NCI-H1417 treated with DMSO at 0.1 percent for 48 hours (cell line): ENCODE measurements at places on chromosomes 6 and 20.

DNA sequence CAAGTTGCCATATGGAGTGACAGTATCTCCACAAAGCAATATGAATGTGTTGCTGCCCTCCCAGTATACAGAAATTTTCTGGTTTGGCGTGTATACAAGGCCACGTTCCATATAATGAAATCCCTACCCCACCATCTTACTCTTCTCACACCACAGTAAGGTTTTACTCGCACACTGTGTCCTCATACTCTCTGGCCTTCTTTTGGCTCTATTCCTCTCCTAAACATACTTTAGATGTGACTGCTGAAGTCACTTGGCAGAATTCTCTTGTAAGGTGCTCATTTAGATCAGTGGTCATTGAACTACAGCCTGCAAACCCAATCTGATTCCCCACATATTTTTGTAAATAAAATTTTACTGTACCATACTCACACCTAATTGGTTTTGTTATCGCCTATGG lies 123.2 kb downstream of the RFPL4B start:
- DNase-seq, result no peak

GRCh38 chr6:117601811-117602150 lies 530 bp downstream of the GOPC start:
- DNase-seq, result no peak

DNA sequence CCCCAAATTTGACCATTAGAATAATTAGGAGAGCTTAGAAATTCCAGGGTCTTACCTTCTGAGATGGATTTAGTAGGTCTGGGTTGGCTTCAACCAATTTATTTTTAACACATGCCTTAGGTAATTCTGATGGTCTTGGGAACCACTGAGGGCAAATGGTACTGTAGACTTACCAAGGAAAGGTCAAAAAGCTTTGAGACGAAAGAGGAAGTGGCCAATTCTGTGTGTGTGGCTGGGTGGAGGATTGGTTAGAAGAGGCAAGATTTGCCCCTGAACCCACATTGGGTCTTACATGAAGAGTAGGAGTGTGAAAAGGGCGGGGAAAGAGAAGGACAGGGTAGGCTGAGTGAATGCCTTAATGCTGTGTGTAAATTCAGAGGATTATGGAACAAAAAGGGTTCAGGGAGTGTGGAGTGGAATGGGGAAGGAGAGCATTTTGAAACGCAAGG lies 2.7 kb downstream of the ITCH start:
- no peak for DNase-seq

DNA sequence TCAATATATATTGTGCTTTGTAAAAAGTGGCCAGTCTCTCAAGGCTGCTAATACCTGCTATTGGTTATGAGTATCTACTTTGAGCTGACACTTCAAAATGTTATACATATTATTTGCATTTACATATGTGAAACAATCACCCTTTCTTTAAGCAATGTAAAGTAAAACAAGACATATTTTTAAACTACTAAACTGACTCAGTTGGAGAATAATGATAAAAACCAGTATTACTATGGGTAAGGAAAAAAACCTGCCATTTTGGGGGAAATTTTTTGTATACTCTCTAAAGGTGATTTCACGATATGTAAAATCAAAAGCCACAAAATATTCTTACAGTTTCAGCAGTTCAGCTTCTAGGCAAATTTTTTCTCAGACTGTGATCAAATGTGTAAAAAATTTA lies 232.3 kb downstream of the PRL start:
- DNase-seq, result no peak

DNA sequence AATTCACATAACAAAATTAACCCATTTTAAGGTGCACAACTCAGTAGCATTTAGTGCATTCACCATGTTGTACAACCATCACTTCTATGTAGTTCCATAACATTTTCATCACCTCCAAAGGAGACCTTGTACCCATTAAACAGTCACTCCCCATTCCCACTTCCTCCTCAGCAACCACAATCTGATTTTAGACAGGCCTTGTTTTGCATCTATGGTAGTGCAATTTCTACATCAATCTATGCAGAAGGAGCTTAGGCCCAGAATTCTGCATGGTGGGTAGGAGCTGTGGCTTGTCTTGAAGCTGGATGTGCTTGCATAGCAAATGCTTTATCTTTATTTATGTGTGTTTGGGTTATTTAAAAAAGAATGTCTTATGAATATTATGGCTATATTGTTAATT lies 13.5 kb upstream of the HLA-DQA1 start:
- DNase-seq, result no peak

DNA sequence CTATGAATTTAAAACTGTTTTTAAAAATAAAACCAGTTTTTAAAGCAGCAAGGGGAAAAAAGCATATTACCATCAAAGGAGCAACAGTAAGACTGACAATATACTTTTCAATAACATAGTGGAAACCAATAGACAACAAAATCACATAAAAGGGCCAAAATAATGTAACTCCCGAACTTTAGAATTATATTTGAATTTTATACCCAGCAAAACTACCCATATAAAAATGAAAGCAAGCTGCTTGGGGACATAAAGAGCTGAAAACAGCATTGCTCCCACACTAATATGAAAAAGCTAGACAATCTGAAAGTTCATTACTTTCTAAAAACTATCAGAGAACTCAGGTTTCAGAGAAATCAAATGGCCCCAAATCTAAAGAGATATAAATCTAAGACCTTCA lies 199.4 kb upstream of the ARID1B start:
- DNase-seq, result no peak

DNA sequence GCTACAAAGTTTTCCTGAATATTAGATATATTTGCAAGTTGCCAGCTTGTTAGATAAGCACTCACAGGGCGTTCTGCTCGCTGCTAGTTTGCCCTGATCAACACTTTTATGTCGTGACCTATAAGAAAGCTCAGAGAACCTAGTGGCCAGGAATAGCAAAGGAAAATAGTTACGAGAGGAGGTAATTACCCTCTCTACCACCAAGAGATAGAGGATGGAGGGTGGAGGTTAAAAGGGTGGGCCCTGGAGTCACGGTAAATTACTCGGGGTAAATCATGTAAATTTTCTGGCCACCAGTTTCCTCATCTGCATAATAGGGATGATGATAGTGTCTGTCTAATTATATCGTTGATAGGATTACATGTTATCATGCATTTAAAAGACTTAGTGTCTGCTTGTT lies 87.2 kb downstream of the JPH2 start:
- no peak for DNase-seq

GRCh38 chr6:31721351-31722020 lies at the start of gene LY6G6C:
Gene LY6G6C, minus strand, starts transcription at chr6:31721746. Its CDS starts 67 bp downstream, at chr6:31721679.
- no peak for DNase-seq

GRCh38 chr20:38128691-38129090 lies 36.4 kb downstream of the TGM2 start:
- no peak for DNase-seq

DNA sequence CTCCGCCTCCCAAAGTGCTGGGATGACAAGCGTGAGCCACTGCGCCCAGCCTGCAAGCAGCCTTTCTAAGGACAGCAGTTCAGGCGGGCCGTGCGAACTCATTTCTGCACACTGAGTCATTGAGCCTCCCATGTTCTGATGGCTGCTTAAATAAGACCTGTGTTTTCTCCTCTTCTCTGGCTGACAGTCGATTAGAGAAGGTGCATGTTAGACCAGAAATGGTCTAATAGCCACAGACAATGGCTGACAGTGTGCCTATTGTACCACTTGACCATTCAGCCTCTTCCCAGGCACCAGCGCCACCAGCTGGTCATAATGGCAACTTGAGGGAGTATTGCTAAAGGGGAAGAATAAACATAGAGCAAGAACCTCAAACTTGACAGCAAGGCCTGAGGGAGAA lies 6.2 kb downstream of the CST11 start:
- no peak for DNase-seq

GRCh38 chr20:37907330-37907676 lies 4.4 kb downstream of the VSTM2L start:
- DNase-seq, result no peak

DNA sequence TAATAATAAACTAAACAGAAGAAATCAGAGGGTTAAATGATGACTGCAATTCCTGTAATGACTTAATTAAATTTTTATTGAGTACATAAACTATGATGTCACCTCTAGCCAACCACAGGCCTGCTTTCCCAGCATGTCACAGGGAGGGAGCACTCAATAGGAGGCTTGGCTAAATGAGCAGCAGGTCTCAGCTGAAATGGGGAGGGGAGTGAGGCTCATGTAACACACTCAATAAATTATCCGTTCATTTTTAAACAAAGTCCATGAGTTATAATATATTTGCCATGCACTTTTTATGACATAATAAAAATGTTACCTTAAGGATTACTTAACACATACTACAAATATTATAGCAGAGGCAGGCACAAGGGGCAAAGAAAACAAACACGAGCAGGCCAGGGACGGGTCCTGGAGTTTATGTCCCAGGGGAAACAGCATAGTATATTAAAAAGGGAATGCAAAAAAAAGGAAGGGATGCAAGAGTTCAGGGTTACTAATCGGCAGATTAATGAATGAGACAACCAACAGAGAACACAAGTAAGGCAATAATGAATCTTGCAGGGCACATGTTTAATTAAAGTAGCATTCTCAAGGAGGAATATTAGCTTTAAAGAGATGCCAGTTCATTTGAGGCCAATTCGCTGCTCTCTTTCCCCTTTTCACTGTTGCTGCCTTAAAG lies 27.1 kb upstream of the FAM83C start:
- no peak for DNase-seq

DNA sequence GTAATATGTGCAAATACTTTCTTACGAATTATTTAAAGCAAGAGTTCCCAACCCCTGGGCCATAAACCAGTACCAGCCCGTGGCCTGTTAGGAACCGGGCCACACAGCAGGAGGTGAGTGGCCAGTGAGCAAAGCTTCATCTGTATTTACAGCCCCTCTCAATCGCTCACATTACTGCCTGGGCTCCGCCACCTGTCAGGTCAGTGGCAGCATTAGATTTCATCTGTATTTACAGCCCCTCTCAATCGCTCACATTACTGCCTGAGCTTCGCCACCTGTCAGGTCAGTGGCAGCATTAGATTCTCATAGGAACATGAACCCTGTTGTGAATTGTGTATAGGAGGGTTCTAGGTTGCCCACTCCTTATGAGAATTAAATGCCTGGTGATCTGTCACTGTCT lies 142.0 kb downstream of the RNASET2 start:
- DNase-seq, result no peak

- no peak for DNase-seq
Measured at GRCh38 chr6:6766230-6766905, 177.8 kb downstream of the LY86 start.

DNA sequence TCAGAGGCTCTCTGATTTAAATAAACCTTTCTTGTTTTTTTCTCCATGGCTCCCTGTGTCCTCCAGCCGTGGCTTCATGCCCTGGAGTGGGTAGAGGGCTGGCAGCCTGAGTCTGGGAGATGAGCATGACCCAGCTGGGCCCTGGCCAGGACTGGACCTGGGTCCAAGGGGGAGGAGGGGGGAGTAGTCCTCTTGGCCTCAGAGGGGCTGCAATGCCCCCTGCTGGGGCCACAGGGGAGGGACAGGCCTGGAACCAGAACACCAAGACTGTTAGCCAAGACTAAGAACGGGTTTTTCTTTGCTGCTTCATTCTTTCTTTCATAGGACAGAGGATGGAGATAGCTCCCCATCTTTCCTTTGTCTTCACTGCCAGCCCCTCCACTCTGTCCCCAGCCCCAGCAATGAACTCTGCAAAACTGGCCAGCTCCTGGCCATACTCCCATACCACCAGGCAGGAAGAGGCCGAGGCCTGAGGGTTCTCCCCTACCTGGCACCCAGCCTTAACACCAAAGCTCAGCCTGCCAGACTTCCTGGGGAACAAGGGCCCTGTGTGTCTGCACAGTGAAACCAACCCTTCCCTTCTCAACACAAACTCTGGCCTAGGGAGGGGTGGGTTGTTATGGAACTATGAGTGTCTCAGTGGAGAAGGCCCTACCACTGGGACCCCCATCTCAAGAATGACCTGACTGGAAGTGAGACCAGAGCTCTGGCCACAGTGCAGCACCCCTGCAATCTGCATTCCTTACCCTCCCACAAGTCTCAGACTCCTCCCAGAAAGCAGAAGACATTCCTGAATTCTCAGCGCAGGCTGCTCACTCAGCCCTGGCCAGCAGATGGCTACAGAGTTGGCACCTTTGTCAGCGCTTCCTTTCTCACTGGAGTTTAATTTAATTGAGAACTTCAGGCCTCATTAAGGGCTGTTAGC lies 11.0 kb downstream of the SLC29A1 start:
- no peak for DNase-seq

DNA sequence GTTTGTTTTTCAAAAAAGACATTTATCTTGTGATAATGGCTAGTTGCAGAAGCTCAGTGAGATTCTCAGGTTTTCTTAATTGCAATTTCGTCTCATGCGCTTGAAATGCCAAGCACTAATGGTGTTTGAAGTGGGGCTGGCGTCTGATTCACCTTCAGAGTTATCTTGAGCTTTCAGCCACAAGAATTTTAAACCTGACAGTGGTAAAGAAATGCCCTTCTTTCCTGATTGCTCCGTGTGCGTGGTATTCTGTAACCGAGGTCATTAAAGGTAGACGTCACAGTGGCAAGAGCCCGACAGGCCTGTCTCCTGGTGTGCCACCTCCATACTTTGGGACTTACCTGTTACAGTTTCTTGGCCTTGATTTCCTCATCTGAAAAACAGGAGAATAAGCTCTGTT lies 126.5 kb upstream of the QKI start:
- DNase-seq, result no peak

DNA sequence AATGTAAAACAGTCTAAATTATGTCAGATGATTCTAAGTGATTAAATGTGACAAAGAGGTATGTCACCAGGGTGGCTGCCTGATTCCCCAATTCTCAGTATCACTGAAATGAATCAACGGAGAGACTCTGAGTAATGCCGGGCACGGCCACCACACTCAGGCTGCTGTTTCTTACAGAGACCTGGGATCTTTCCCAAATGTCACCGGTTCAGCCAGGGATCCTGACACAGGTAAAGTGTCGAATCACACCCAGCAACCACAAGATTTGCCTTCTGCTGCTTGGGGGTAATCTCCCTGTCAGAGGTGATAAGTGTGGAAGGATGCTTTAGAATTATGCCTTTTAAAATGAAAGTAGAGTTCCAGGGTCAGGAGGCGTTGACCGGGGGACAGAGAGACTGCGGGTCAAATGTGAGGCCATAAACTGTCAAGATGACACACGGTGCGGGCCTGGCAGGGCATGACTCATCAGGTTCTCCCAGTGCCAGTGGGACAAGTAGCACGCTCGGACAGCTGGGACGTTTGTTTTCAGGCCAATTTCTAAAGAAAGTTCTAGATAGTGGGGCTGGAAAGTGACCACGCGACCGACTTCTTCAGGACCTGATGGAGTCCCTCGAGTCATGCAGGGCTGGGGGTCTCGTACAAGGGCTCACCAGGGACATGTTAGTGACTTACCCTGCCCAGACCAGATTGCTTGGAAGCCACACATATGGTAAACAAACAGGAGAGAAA lies 48.9 kb downstream of the PRDM1 start:
- no peak for DNase-seq
